ENCODE measurements at places on chromosomes 1 and 21. TPM values are rescaled to one million over a fixed set of nuclear protein-coding genes. Genes with fewer than 3 reads are reported as not detected.

GRCh38 chr1:81225789-81226602, 574.7 kb upstream of the ADGRL2 start:
- DNase-seq = no peak

GRCh38 chr1:27481994-27482620, 7.9 kb downstream of the WASF2 start:
- DNase-seq = peak; percentile 54

GRCh38 chr1:54069791-54070170, 16.4 kb downstream of the TCEANC2 start:
- DNase-seq = no peak

- DNase-seq = no peak
These were observed 14.3 kb downstream of the SERINC2 start for GRCh38 chr1:31427322-31427721.

DNA sequence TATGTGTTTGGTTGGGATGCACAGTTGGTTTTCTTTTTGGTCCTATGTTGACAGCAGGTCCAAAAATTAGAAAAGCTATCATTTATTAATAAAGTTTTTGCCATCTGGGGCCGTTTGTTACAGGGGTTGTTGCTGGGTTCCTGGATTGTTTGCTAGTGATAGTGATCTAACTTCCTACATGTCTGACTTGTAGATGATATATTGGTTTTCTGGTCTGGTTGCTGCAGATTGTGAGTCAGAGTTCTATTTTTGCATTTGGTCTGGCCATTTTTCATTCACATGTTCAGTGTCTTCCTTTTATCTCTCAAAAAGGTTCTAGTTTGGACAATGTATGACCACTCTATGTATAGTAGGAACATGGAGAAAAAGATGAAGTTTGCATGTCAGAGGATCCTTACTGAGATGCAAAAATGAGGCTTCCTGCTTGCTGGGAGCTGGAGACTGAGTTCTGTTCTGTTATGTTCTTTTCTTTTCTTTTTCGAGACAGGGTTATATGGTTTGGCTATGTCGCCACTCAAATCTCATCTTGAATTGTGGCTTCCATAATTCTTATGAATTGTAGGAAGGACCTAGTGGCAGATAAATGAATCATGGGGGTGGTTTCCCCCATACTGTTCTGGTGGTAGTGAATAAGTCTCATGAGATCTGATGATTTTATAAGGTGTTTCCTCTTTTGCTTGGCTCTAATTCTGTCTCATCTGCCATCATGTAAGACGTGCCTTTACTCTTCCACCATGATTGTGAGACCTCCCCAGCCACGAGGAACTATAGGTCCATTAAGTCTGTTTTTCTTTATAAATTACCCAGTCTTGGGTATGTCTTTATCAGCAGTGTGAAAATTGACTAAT, 4.2 kb upstream of the NVL start:
- DNase-seq = peak; percentile 37

NDUFS2 gene
- polyA plus RNA-seq = 112 TPM

- peak; percentile 46 for DNase-seq
These were observed 34.4 kb downstream of the ADGRL2 start for GRCh38 chr1:81834921-81835698.

DNA sequence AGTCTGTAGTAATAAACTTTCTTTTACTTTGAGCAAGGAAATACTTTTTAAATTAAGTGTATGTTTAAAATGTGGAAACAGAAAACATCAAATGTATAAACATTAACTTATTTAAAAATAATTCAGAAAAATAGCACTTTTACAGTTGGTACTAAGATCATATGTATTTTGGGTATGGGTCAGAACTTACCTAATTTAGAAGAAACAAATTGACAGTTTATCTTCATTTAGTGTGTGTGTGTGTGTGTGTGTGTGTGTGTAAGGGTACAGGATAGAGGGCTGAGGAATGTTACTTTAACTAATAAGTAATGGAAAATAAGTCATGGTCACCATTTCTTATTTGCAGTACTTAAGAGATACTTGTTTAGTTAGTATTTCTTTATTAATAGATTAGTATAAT, 3.3 kb downstream of the MAN1A2 start:
- no peak for DNase-seq

GRCh38 chr1:177981200-177981599, 11.3 kb upstream of the SEC16B start:
- DNase-seq = no peak

GRCh38 chr1:46804926-46805325, 6.1 kb downstream of the CYP4B1 start:
- no peak for DNase-seq

NUP210L gene
- polyA plus RNA-seq = not detected

SPRR1A gene
- not detected for polyA plus RNA-seq

CA6 gene
- polyA plus RNA-seq = 0.08 TPM

CLDN14 gene
- not detected for polyA plus RNA-seq

- DNase-seq = no peak
These were observed 13.9 kb downstream of the BTBD19 start for GRCh38 chr1:44822131-44822701.

DNA sequence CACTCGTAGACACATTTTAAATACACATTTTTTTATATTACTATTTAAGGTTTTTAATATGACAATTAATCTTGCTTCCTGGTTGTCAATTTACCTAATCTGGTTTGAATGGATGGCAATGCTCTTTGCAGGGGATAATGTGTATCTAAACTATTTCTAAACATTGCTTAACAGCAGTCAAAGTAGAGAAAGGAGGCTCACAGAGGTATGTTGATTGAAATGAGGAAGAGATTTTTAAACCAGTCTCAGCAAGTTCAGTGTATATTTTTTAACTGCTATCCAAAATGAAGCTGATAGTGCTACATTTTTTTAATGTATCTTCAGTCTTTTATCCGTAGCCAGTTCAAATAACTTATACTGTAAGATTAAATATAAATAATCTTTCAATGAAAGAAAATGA, 17.4 kb downstream of the FMO1 start:
- DNase-seq = no peak

ARTN gene
- polyA plus RNA-seq = 47.1 TPM

DNA sequence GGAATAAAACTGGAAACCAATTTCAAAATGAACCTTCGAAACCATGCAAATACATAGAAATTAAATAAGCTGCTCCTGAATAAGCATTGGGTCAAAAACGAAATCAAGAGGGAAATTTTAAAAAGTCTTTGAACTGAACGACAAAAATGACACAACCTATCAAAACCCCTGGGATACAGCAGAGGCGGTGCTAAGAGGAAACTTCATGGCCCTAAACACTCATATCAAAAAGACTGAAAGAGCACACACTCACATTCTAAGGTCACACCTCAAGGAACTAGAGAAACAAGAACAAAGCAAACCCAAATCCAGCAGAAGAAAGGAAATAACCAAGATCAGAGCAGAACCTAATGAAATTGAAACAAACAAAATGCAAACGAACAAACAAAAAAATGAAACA, 85.2 kb upstream of the CDC42BPA start:
- DNase-seq = no peak

DNA sequence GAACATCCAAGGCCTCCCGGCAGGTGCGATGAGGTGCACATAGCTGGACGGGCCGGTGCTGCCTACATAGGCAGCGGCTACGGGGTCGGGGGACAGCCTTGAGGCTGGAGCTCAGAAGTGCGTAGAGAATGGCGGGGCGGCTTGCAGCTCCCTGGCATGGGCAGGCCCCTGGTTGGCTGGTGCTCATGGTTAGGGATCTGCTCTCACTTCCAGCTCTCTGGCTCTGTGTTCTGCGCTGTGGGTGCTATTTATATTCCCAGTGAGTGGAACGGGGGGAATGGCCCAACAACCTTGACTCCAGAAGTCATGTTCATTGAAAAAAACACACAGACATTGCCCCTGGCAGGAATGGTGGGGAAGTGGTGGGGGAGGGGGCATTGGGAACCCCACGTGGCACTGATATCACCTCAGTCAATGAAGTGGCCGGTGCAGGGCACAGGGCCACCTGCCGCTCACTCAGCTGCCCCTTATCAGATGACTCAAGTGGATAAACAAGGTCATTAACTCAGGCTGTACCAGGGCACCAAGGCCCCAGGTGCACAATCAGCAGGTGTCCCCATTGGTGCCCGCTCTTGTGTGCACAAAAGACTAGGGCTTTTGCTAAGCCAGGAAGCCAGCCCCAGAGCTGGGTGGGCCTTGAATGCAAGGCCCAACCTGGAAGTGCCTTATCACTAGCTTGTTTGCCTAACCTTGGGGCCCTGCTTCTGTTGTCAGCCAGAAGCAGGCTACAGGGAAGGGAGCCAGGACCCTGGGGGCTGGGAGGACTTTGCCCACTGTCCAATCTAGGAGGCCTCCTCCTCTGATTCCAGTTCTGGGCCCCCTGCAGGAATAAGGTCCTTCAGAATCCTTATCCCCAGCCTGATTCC, at the start of gene NR0B2:
TSS of gene NR0B2 (minus strand) at position 222 of the 866 bp plus-strand sequence. CDS start at position 187, 35 bp downstream.
- DNase-seq = no peak

NFASC gene
- 12.7 TPM for polyA plus RNA-seq

GRCh38 chr1:45687754-45688740, at the start of gene TMEM69:
TSS of gene TMEM69 (plus strand) at chr1:45688181. CDS start at chr1:45691069, 2,888 bp downstream.
- DNase-seq = peak; percentile 87

DNA sequence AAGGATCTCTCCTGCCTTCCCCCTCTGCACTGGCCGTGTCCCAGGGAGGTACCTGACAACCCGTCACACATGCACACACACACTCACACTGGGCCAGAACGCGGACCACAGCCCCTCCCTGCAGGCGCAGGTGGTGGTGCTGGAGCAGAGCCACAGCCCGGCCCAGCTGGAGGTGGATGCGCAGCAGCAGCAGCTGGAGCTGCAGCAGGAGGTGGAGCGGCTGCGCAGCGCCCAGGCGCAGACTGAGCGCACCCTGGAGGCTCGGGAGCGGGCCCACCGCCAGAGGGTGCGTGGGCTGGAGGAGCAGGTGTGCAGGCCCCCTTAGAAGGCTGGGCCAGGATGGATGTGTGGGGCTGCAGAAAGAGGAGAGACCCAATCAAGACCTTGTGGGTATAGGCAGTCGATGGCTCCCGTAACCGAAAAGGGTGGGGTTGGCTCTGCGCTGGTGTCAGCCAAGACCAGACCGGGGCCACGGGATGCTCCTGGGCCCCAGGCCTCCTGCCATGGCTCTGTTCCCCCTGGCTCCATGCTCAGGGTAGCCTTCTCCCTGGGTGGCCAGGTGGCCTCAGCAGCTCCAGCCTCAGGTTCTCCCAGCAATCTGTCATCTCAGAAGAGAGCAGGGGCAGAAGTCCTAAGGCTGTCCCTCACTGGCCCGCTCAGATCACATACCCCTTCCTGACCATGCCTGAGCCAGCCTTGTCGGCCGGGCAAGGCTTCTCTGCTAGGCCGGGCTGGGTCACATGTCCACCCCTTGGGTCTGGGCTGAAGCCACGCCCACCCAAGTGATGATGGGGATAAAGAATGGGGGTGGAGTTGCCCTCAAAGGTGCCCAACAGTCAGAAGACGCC, 8.9 kb downstream of the MFAP2 start:
- no peak for DNase-seq

ERI3 gene
- polyA plus RNA-seq = 80.0 TPM
